ENCODE measurements at places on chromosomes 16 and 17.

DNA sequence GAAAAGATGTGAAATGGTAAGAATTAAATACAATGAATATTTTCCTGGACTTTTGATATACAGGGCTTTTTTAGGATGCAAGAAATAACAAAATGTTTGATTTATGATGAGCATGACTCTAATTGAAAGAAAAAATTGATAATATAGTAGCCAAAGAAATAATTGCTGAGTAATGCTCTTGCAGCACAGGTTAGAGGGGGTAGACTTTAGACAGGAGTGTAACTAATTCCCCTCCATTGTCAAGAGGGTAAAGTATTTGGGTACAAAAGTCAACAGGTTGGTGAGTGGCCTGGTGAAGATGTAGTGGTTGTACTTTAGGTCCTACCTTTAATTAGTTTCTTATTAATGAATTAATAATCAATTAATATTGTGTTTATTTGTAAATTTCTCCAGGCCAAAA, 912.3 kb downstream of the KCNJ2 start:
- no peak for DNase-seq

- DNase-seq: no peak
Measured at GRCh38 chr16:85728879-85729278, 22.0 kb downstream of the C16orf74 start.

GRCh38 chr17:19762515-19762961, 14.4 kb upstream of the ALDH3A1 start:
- DNase-seq: peak; percentile 24

DNA sequence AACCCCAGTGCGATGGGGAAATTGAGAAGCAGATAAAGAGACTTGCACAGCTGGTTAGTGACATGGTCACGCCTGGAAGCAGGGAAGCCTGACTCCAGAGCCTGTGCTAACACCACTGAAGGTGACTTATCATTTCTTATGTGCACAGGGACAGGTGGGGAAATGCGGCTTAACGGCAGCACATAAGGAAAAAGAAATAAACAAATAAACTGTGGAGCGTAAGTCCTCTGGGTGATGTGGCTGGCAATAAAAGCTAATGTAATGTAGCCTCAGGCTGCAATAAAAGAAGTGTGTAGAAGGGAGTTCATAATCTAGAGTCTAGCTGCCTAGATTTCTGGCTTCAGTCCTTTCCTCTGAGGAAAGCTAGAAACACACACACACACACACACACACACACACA, 10.6 kb downstream of the CDH11 start:
- DNase-seq: no peak

DNA sequence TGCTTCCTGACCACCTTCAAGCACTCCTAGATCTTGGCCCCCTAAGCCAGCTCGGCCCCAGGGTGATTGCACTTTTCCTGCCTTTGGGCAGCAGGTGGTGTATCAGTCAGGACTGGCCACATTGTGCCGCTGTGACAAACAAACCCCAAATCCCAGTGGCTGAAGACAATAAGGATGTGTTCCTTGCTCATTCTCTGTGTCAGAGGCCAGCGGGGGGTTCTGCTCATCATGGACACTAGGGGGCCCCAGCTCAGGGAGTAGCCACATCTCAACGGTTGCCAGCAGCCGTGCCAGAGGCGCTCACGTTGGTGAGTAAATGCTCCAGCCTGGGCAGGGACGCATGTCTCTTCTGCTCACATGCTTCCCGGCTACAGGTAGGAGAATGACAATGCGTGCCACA, 60.4 kb downstream of the ZDHHC7 start:
- no peak for DNase-seq

GRCh38 chr17:58156839-58157803, 8.9 kb downstream of the OR4D1 start:
- DNase-seq: peak; percentile 21

- no peak for DNase-seq
Measured at GRCh38 chr17:58811290-58811689, 55.6 kb downstream of the PPM1E start.

- no peak for DNase-seq
Measured at GRCh38 chr17:12911239-12911638, 106.6 kb downstream of the ELAC2 start.

DNA sequence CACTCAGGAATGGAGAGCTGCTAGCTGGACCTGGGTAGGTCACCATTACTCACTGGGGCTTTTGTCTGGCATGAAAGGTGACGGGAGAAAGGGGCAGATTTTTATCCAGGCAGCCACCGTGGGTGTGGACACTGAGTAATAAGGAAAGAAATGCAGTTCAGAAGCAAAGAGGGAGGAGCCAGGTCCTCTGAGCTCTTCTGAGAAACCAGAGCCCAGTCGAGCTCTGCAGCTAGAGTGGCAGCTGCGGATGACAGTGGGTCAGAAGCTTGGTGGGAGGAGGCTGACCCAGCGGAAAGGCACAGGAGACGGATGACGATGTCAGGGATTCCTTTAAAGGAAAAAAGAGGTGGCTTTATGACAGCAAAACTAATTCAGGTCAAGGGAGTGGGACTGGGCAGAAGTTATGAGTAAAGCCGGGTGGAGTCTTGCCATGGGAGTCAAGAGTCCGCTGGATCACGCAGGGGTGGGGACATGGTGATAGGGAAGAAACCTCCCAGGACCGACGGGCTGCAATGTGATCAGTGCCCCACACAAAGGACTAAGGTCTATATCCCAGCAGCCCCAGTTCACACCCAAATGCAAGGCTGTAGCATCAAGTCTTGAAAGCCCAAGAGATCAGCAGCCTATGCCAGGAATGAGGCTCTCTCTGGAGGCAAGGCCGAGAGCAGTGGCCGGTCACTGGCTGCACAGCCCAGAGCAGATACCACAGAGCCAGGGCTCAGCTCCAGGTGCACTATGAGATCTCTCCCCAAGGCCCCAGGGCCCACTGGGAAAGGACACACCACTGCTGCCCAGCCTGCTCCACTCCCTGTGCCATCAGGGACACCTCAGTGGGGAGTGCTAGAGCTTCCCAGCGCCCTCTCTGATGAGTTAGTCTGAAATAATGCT, 6.3 kb upstream of the MNT start:
- DNase-seq: no peak

- peak; percentile 3 for DNase-seq
Measured at GRCh38 chr16:5056352-5056751, 9.4 kb downstream of the C16orf89 start.
